ENCODE measurements at places on chromosomes 12 and 14.
A peak's percentile ranks its signal among the peaks of the same experiment; 100 is the strongest.

DNA sequence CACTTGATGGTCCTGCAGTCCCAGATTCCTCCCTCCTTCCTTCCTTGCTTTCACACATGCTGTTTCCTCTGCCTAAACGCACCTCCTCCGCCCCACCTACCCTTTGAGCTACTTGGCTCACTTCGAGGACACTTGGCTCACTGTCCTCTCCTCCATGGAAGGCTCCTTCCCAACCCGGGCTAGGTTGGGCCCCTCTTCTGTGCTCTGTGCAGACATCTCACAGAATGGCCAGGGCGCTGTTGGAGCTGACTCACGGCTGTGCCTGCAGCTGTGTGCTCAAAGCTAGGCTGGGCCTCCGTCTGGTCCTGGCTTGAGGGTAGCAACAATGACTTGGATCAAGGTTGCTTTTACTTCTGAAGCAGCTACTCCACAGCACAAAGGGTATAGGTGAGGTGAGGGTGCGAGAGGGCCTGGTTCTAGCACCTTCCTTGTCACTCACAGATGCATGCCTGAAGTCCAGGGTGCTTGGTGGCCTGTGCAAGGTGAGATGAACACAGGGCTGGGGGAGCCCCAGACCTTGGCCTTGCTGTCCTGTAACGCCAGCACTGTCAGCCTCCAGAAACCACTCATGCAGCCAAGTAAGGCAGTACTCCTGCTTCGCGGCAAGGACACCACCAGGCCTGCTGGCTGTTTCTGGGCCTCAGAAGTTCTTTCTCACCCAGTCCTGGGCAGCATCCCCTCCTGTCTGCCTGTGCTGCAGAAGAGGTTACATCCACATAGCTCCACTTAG lies 61.8 kb downstream of the GALNT16 start:
- no peak for DNase-seq

DNA sequence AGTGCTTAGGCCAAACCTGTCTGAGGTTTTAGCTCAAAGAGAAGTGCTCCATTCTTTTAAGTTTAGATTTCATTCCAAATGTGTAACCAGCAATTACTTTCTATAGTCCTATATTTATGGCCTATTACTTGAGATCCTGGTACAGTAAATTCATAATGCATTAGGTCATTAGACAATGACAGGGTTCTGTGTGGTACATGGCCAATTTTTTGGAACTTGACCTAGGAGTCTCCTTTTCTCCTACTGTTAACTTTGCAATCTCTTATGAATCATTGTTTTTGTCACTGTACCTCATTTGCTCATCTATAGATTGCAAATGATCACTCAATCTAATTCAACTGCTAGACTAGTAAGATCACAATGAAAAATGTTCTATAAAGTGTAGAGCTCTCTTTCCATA lies 136.7 kb downstream of the PDE3A start:
- no peak for DNase-seq

- no peak for DNase-seq
Observed at GRCh38 chr12:57175428-57176138, 28.2 kb upstream of the LRP1-AS start.

GRCh38 chr14:93947282-93947681 lies 20.1 kb downstream of the FAM181A start:
- no peak for DNase-seq

- no peak for DNase-seq
Observed at GRCh38 chr14:104356020-104356737, 217.8 kb downstream of the KIF26A start.

DNA sequence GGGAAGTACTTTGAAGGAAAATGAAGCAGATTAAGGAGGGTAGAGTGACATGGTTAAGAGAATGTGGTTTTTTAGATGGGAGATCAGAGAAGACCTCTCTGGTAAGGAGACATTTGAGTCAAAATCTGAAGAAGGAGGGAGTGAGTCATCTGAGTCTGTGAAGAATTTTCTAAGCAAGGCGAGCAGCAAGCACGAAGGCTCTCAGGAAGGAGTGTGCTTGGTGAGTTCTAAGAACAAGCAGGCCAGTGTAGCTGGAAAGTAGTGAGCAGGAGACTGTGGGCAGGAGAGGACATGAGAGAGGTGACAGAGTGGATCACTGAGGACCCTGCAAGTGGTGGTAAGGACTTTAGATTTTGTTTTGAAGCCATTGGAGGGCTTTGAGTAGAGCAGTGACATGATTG lies 76.3 kb upstream of the FUT8 start:
- DNase-seq: no peak

- DNase-seq: no peak
Observed at GRCh38 chr12:24707334-24707733, 241.6 kb downstream of the BCAT1 start.

DNA sequence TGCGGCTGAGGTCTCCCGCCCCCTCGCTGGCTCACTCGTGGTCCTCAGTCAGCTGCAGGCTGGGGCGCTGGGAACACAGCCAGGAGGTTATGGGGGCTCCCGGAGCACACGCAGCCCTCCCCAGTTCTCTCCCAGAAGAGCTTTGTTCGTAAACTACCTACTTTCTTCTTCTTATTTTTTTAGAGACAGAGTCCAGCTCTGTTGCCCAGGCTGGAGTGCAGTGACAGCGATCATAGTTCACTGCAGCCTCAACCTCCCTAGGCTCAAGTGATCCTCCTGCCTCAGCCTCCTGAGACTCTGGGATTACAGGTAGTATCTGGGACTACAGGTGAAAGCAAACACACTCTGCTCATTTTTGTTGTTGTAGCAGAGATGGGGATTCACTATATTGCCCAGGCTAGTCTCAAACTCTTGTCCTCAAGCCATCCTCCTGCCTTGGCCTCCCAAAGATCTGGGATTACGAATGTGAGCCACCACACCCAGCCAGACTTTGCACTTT lies 15.5 kb upstream of the PLA2G1B start:
- DNase-seq: no peak

DNA sequence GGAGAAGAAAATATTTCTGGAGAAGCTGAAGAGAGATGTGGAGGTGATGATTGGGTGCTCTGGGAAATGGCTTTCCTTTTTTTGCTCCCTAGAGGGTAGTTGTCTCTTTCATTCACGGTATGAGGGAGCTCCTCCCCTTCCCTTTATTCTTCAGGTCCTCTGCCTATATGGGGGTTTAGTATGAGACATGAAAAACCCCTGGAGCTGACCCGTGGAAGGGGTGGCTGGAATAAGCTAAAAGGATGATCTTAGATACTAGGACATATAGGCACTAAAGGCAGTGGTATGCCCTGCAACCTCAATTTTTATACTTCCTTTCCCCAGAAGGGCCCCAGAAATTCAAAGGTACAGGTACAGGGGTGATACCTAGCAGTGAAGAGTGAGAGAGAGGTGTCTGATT lies 4.2 kb upstream of the DTX3 start:
- DNase-seq: no peak

- no peak for DNase-seq
Observed at GRCh38 chr14:104141621-104142091, 3.3 kb downstream of the KIF26A start.

- DNase-seq: no peak
Observed at GRCh38 chr14:103576371-103577024, 13.7 kb downstream of the COA8 start.

GRCh38 chr14:88417594-88417993 lies 32.1 kb downstream of the SPATA7 start:
- DNase-seq: no peak

DNA sequence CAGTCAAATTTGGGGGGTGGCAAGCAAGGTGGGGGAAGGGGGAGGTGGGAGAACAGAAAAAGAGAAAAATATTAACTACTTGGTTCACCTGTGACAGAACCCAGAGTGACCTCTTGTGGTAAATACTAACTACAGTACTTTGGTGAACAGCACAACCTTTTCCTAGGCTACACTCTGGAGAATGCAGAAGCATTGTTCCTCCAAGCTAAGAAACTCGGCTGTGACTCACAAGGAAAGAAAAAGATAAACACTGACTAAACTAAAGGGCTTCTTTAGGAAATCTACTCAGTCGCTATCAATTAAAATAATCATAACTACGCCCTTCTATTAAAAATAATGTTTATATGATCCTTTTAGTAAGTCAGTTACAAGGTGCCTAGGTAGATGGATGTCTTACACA lies 5.4 kb downstream of the KCNH5 start:
- no peak for DNase-seq

- no peak for DNase-seq
Observed at GRCh38 chr14:105317546-105317945, 3.0 kb downstream of the PACS2 start.

DNA sequence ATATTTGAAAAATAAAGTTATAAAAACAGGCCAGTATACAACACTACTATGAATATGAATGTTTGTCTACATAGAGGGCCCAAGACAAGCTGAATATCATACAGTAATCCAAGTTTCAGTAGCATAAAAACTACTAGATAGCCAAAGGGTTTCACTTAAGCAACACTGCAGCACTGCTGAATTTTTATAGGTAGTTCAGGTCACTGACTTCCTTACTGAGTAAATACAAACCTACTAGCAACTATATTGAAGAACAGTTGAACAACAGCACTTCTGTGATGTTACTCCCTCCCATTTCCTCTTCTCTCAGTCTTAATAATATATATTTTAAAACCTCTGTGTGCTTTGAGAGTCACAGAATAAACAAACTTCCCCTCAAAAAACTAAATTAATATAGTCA lies 42.7 kb downstream of the GTF2A1 start:
- no peak for DNase-seq

GRCh38 chr12:57243521-57244311 lies 7.3 kb downstream of the STAC3 start:
- peak; percentile 36 for DNase-seq

GRCh38 chr12:53179687-53180219 lies 769 bp upstream of the ZNF740 start:
- DNase-seq: no peak

DNA sequence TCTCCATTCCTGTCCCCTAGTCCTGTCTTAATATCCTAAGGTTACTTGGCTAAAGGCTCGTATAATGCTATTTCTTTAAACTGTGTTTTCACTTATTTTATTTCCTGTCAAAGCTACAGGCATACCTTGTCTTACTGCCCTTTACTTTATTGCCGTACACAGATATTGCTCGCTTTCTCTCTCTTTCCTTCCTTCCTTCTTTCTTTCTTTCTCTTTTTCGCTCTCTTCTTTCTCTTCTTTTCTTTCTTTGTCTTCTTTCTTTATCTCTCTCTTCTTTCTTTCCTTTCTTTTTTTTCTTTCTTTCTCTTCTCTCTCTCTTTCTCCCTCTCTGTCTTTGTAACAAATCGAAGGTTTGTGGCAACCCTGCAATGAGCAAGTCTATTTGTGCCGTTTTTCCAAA lies 123.9 kb upstream of the ARHGAP5 start:
- no peak for DNase-seq

DNA sequence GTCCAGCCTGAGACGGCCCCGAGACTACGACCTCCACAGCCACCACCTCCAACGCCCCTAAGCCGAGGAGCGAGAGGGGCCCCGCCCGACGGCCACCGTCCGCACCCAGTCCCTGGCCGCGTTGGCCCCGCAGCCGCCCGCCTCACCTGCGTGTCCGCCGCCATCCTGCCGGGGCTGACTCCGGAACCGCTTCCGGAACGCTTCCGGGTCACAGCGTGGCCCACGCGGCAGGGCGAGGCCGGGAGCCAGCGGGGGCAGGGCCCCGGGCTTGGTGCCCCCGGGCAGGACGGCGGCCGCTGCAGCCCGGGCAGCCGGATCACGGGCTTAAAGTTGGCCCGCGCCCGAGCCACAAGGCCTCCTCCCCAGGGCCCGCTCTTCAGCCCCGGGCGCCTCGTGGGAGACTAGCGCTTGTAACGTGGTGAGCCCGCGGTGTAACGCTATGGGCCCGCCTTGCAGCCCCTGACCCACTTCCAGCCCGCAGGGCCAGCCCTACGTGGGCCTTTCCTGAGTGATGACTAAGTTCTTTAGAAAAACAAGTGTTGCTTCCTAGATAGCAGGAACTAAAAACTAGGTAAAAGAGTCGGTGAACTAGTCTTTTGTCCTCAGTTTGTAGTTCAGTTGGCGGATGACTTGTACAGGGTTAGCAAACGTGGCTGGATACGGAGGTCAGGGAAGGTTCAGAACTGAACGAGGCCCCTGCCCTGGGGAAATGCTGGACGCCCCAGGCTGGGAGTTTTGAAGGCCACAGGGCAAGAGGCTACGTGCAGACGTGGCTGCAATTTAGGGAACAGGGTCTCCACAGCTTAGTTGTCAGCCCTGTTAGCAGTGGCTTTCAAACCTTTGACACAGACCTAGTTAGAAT lies at the start of gene GCN1:
GCN1 (minus strand) TSS at position 182 of the 862 bp plus-strand sequence; CDS start at position 164, 18 bp downstream.
- DNase-seq: no peak

GRCh38 chr14:38329246-38329645 lies 73.4 kb upstream of the CLEC14A start:
- DNase-seq: no peak

DNA sequence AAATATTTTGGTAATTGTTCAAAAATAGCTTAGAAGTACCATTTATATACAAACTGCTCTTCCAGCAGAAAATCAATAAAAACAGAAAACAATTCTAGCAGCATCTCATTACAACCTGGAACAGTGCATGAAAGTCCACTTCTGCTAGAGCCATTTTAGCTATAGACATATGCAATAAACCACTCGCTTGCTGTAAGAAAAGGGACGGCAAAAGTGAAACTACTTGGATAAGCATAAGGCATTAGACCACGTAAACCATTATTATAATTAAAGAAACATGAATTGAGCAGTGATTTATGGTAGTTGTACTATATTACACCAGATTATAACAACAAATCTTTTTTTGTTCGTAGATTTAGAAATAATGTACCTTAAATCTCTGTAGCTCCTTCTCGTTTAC lies 48.7 kb downstream of the LRIG3 start:
- no peak for DNase-seq

- no peak for DNase-seq
Observed at GRCh38 chr12:27260746-27261145, 16.7 kb downstream of the STK38L start.

GRCh38 chr12:14576896-14577295 lies 9.2 kb upstream of the PLBD1 start:
- DNase-seq: no peak

Data from cerebellar nuclear complex (tissue), 1 donor.